ENCODE measurements at places on chromosomes 1 and 21. TPM values are rescaled to one million over a fixed set of nuclear protein-coding genes. Genes with fewer than 3 reads are reported as not detected.

Gene FMO1
- not detected for total RNA-seq

Gene OPTC
- total RNA-seq: not detected

Gene E2F2
- 93.4 TPM for total RNA-seq

Gene RGS16
- 6.9 TPM for total RNA-seq

Gene C1orf56
- total RNA-seq: 1.2 TPM

Gene ITGB2
- total RNA-seq: 642 TPM

Gene CYP2J2
- total RNA-seq: 2.8 TPM

Data from activated CD4-positive, alpha-beta memory T cell treated with anti-CD3 and anti-CD28 coated beads, Interleukin-2, amount 10 ng/mL, durations not matched to agents 7 days and 5 days (primary cell).